ENCODE measurements at places on chromosomes 12 and 14.
A peak's percentile ranks its signal among the peaks of the same experiment; 100 is the strongest.

- peak; percentile 22 for DNase-seq
These were observed 411.7 kb downstream of the TMEM117 start for GRCh38 chr12:44247588-44247987.

DNA sequence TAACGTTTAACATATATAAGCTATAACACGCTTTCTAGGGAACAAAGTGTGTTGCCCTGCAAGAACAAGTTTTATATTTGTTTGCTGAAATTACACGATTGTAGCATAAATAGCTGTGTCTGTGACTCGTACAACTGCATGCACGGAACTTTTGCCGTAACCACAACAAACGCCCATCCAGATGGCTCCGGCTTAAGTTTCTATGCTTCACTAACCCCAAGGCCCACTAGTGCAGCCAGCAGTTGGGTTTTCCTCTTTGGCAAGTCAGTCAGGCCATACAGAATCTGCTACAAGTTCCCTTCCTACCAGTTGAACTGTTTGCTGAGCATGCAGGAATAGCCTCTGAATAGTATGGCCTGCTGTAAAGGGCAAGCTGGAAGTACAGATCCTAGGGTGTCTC lies 12.1 kb downstream of the CSRP2 start:
- DNase-seq = no peak

DNA sequence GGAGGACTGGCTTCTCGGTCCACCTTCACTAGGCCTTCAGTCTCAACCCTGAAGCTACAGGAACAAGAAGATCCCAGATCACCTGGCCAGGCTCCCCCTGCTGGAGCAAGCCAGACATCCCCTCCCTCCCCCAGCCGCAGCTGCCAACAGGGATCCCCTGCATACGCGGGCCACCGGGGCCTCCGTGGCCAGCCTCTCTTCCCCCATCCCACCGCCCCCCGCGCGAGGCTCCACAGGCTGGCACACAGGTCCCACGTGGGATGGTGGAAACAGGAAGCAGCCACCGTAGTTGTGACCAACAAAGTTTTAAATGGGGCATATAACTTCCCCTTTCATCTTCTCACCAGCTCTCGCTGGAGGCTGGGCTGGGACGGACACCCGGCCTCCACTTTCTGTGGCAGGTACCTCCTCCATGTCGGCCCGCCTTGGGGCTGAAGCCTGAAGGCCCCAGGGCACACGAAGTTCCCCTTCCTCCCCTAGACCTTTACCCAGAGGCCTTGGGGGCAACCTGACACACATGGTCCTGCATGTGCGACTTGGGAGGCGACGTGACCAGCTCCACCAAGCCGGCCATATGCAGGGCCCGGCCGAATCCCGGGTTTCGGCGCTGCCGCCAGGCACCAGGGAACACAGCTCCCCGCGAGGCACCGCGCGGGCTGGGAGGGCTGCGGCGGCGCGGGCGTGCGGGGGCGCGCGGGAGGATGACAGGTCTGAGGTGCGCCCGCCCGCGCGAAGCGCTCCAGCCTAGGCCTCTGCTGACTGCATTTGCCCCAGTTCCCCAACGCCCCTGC lies 44.4 kb upstream of the PNMA1 start:
- DNase-seq = peak; percentile 68

- no peak for DNase-seq
These were observed 46.3 kb upstream of the FAR2 start for GRCh38 chr12:29102741-29103140.

- no peak for DNase-seq
These were observed 21.1 kb downstream of the GYS2 start for GRCh38 chr12:21583587-21583986.

DNA sequence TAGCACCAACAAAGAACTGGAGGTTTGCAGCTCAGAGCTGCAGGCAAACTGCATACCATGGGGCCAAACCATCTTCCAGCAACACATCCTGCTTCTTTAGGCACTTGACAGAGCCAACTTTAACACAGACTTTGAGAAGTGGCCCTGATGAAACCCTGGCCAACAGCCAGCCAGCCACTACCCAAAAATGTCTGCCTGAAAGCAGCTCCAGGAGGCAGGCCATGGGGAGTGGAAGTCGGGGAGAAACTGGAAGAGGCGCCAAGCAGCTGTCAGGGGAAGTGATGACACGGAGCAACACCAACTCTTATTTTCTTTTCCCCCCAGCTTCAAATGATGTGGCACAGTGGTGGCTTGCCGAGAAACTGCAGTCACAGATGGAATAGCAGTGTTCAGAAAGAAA lies 110.9 kb upstream of the PLXNC1 start:
- no peak for DNase-seq

- DNase-seq = no peak
These were observed 150.6 kb upstream of the TBX3 start for GRCh38 chr12:114834621-114835020.

DNA sequence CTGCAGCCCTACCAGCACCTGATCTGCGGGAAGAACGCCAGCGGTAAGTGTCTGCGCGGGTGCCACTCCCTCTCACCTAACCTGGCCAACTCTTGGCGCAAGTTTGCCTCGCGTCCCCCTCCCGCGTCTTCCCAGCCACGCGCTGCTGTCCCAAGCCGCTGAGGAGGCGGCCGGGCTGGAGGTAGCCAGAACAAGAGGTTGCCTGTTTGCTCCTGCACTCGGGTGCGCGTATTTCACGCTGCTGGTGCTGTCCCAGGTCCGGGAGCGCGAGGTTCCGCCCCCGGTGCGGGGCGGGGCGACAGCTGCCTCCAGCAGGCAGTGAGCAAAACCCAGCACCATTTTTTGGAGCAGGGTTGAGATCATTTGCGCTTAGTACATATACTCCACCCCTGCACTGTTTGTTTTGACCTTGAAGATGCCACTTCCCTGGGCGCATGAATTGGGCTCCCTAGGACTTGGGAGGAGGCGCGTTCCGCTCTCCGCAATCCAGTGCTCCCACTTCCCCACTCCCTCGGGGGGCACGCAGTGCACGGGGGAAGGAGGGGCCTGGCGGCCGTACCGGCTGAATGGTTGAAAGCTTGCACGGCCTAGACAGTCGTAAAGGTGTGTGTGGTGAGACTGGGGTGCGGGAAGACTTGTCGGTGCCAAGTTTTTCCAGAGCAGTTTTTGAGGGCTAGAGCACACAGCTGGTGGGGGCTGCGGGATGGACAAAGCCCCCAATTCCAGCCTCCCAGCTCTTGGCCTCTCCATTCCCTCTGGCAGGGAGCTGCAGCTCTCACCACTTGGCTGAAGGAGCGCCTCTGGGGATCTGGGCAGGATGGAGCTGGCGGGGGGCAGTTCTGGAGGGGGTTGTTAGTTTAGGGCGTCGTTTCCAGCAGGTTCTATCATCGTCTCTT lies 226.9 kb upstream of the CRY1 start:
- DNase-seq = no peak
